GM12891 (cell line): ENCODE measurements at places on chromosomes 3 and 15.

DNA sequence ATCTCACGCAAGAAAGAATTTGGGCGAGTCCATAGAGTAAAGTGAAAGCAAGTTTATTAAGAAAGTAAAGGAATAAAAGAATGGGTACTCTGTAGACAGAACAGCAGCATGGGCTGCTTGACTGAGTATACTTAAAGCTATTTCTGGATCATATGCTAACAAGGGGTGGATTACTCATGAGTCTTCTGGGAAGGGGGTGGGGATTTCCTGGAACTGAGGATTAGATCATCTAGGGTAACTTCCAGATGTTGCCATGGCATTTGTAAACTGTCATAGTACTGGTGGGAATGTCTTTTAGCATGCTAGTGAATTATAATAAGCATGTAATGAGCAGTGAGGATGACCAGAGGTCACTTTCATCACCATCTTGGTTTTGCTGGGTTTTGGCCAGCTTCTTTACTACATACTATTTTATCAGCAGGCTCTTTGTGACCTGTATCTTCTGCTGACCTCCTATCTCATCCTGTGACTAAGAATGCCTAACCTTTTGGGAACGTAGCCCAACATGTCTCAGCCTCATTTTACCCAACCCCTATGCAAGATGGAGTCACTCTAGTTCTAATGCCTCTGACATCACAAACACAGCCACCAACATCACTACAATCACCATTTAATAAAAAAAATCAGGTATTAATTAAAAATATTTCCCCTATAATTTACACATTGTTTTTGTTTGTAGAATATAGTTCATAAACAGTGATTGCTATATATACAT lies 890.7 kb upstream of the EPHA6 start:
- no peak for DNase-seq

GRCh38 chr3:11671648-11672100 lies 28.0 kb upstream of the VGLL4 start:
- DNase-seq: peak; percentile 26

GRCh38 chr15:58212909-58213526 lies 74.8 kb downstream of the AQP9 start:
- DNase-seq: no peak

DNA sequence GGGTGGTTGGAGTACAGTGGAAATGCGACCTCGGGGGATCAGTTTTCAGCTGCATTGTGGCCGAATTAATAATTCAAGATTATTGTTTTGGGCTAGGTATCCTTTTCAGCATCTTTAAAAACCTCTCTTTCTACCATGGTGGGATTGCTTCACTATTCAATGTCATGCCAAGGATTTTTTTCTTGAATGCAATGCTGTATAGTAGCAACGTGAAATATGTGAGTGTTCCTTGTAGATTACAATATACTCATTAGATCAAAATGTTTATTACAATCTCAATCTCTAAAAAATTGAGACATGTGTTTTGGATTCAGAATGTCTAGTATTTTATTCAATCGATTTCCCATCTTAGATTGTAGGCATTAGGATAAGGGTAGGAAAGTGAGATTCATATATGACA lies 586.5 kb upstream of the TBL1XR1 start:
- DNase-seq: no peak

DNA sequence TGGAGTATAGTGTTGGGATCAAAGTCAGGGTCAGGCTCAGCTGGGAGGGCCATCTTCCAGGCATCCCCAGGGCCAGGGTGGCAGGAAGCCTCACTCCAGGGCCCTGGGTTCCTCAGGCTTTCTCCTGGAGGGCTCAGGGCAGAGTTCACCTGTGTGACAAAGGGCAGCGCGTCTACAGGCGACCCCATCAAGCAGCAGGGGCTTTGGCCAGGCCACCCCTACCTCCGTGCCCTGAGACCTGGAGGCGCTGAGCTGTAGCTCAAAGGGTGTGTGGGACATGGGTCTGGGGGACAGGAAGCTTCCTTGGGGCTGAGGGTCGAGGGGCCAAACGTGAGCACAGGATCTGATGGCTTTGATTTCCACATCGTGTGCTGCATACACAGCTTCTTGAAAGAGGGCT lies 12.8 kb downstream of the SPTBN5 start:
- no peak for DNase-seq

- DNase-seq: no peak
Measured at GRCh38 chr15:66777054-66777453, 75.0 kb downstream of the SMAD6 start.

GRCh38 chr3:66092175-66092995 lies 53.7 kb upstream of the MAGI1 start:
- no peak for DNase-seq

- no peak for DNase-seq
Measured at GRCh38 chr3:147422601-147423536, 13.7 kb downstream of the ZIC1 start.

DNA sequence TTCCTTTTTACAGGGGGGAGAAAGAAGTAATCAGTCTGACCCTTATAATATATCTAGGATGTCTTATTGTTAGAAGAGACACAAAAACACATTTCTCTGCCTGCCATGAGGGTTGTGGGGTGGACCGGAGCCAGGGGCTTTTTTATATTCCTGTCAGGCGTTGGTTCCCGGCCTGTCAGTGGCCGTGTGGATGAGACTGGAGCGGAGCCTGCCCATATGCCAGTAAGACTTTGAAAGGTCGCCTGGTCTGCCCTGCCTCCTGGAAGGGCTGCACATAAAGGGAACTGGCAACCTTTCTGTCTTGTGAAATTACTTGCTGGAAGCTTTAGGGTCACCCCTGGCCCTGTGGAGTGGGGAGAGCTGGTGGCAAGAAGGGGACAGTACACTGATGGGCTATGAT lies 34.7 kb downstream of the MAP3K13 start:
- no peak for DNase-seq

- DNase-seq: no peak
Measured at GRCh38 chr3:110932567-110932966, 139.0 kb upstream of the NECTIN3 start.

GRCh38 chr3:164194842-164195241 lies 883.5 kb downstream of the SI start:
- DNase-seq: no peak

GRCh38 chr15:77580996-77581682 lies 51.6 kb downstream of the LINGO1 start:
- no peak for DNase-seq

- DNase-seq: no peak
Measured at GRCh38 chr15:92693691-92694331, 38.2 kb upstream of the FAM174B start.

DNA sequence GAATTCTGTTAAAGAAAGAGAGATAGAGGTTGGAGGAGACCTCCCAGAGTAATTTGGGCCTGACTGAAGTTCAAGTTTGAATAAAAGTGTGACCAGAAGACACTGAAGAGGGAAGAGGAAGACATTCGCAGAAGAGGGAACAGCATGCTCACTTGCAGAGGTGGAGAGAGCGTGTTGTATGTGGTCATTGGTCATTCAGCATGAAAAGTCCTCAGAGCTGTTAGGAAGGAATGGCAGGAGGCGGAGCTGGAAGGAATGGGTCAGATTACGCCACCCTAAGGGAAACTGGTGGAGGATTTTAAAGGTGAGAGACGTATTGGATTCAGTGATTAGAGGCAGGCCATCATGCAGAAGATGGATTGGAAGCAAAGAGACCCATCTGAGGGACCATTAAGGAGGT lies 41.6 kb downstream of the IQCH start:
- DNase-seq: no peak

DNA sequence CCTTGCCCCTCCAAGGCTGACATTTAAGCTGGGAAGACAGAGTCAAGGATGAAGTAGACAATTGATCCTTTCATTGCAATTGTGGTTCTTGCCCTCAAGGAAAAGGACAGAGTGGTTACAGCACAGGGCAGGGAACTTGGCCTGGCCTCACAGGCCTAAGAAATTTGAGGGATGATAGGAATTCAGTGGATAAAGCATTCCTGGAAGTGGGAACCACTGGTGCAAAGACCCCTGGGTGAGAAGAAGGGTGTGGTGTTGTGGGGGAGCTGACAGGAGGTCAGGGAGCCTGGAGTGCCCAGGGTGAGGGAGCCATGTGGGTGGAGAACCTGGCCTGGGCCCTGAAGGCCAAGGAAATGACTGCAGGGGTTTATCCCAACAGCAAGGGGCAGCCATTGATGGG lies 287.4 kb downstream of the UACA start:
- no peak for DNase-seq

- DNase-seq: no peak
Measured at GRCh38 chr3:109224333-109224732, 87.8 kb downstream of the C3orf85 start.

DNA sequence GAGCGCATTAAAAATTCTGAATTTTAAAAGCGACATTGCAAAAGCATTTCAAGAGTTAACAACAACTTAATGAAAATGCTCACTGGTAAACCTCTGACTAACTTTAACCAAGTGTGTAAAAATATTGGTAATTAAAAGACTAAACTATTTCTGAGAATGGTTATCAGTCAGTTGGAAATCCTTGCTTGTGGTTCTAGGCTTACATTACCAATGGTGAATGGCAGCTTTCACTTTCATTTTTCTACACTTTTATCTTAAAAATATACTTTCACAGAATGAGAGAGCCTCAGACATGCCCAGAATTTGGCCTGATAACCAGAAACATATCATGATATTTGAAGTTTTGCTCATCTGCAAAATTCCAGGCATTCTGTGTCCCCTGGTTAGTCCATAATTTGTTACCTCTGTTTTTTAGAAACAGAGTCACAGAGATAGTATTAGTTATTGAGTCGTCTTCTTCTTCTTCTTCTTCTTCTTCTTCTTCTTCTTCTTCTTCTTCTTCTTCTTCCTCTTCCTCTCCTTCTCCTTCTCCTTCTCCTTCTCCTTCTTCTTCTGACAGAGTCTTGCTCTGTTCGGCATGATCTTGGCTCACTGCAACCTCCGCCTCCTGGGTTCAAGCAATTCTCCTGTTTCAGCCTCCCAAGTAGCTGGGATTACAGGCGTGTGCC lies 5.5 kb upstream of the RNF111 start:
- no peak for DNase-seq

- DNase-seq: no peak
Measured at GRCh38 chr3:64449026-64449425, 223.8 kb upstream of the PRICKLE2 start.
